Pulmonary artery endothelial cell (primary cell): ENCODE measurements at places on chromosomes 16 and 17. TPM values are rescaled to one million over a fixed set of nuclear protein-coding genes. Genes with fewer than 3 reads are reported as not detected.

DNA sequence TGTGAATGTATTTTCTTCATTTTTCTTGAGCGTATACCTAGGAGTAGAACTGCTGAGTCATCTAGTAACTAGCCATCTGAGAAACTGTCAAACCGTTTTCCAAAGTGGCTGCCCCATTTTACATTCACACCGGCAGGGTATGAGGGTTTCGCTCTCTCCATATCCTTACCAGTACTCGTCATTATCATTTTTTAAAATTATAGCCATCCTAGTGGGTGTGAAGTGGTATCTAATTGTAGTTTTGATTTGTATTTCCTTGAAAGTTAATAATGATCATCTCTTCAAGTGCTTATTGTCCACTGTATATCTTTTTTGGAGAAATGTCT is 6.0 kb downstream of the RNF157 start:
- no peak for DNase-seq

Gene XAF1
- total RNA-seq, result 11.5 and 23.9 TPM in 2 replicates

DNA sequence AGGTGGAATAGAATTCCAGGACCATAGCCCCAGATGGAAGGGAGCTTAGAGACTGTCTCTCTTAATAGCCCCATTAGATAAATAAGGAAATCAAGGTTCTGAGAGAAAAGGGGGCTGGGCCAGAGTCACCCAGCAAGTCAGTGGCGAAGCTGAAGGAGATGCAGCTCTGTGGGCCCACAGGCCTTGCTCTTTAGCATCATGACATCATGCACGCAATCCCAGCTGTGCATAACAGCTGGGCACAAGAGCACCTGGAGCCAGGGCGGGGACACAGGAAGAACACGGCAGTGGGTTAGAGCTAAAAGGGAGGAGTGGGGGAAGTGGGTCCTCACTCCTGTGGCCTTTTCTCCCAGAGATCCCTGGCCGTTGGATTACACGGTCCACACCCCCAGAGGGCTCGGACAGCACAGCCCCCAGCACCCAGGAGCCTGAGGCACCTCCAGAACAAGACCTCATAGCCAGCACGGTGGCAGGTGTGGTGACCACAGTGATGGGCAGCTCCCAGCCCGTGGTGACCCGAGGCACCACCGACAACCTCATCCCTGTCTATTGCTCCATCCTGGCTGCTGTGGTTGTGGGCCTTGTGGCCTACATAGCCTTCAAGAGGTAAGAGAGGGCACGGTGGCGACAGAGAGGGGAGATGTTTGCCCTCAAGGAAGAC is 15.1 kb downstream of the NGFR start:
- DNase-seq, result no peak

GRCh38 chr17:79027925-79028491 is 4.0 kb downstream of the C1QTNF1 start:
- no peak for DNase-seq

GRCh38 chr17:66893382-66893781 is 58.5 kb downstream of the CACNG5 start:
- DNase-seq, result no peak
